ENCODE measurements at places on chromosomes 12 and 14. TPM values are rescaled to one million over a fixed set of nuclear protein-coding genes. Genes with fewer than 3 reads are reported as not detected.

TAS2R9 gene
- total RNA-seq, result not detected

GRCh38 chr14:66295386-66295785, 190.8 kb upstream of the CCDC196 start:
- no peak for DNase-seq

GRCh38 chr12:131229426-131230339, 276.0 kb downstream of the ADGRD1 start:
- DNase-seq, result peak; percentile 15

DNA sequence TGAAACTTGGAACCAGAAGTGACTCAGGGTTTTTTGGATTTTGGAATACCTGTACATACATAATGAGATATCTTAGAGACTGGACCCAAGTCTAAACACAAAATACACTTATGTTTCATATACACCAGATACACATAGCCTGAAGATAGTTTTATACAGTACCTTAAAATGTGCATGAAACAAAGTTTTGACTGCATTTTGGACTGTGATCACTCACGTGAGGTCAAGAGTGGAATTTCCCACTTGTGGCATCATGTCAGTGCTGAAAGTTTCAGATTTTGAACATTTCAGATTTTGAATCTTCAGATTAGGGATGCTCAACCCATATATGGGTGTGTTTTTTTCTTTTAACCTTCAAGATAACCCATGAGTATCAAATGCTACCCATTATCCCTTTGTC, 6.6 kb downstream of the SBNO1 start:
- no peak for DNase-seq

DNA sequence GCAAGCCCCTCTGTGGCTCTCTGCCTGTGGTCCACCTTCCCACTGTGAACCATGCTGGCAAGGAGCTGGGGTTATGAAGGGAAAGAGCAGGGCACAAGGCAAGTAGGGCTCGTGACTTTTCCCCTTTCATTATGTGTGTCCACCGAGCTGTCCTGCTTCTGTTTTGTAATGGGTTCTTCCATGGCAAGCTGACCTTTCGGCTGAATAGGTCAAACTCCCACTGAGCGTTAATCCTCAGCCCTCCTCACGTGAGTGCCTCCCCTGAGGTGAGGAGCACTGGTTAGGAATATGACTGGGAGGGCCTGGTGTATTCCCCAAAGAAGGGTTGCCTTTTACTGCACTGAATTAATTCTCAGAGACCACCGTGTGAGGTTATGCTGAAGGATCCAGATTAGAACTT, 424.3 kb downstream of the NPAS3 start:
- no peak for DNase-seq

SMCO2 gene
- total RNA-seq, result not detected

GRCh38 chr12:176321-177181, 37.4 kb downstream of the SLC6A12 start:
- DNase-seq, result peak; percentile 62

DNA sequence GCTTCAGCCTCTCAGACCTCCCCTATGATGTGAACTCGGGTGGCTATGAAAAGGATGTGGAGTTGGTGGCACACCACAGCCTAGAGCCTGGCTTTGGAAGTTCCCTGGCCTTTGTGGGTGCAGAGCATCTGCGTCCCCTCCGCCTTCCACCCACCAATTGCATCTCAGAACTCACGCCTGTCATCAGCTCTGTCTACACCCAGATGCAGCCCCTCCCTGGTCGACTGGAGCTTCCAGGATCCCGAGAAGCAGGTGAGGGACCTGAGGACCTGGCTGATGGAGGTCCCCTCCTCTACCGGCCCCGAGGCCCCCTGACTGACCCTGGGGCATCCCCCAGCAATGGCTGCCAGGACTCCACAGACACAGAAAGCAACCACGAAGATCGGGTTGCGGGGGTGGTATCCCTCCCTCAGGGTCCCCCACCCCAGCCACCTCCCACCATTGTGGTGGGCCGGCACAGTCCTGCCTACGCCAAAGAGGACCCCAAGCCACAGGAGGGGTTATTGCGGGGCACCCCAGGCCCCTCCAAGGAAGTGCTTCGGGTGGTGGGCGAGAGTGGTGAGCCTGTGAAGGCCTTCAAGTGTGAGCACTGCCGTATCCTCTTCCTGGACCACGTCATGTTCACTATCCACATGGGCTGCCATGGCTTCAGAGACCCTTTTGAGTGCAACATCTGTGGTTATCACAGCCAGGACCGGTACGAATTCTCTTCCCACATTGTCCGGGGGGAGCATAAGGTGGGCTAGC, 7.0 kb upstream of the RPS26 start:
- no peak for DNase-seq

GRCh38 chr12:90393089-90393488, 561.9 kb downstream of the CCER1 start:
- DNase-seq, result no peak

DNA sequence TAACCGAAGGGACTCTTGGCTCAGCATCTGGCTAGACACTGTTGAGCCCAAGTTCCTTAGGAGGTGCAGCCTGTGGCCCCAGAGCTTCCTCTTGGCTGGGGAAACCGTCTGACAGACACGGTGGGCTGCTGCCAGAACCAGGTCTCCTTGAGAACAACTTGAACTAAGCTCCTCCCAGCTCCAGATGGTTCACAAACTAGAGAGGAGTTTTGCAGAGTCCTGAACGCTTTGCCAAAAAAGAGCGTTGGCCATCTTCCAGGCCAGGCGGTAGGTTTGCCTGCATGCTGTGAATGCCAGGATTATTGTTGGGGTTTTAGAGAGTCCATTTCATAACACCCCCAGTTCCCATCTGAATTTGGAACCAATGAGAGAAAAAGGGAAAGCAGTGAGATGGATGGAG, 399.8 kb downstream of the RGS6 start:
- DNase-seq, result no peak

HIP1R gene
- 115 TPM for total RNA-seq

- no peak for DNase-seq
These were observed 110.3 kb downstream of the GCH1 start for GRCh38 chr14:54792288-54792687.

- DNase-seq, result no peak
These were observed 34.6 kb downstream of the LMNTD1 start for GRCh38 chr12:25518512-25518911.

DNA sequence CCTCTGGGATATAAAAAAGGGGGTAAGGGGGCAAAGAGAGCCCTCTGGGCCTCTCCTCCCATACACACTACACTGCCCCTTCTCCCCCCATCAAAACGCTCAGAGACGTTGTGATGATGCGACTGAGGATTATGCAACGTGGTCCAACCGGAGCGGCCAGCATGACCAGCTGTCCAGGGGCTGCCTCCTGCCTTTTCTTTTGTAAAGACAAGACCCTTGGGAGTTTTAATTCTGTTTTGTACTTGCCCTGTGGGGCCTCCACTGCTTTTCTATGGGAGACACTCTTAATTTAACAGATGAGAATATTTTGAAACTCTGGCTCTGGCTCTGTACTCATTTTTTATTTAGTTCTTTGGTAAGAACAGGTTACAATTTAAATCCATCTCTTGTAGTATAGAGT, 7.2 kb downstream of the MBD6 start:
- no peak for DNase-seq

EIF5 gene
- total RNA-seq, result 265 TPM

DNA sequence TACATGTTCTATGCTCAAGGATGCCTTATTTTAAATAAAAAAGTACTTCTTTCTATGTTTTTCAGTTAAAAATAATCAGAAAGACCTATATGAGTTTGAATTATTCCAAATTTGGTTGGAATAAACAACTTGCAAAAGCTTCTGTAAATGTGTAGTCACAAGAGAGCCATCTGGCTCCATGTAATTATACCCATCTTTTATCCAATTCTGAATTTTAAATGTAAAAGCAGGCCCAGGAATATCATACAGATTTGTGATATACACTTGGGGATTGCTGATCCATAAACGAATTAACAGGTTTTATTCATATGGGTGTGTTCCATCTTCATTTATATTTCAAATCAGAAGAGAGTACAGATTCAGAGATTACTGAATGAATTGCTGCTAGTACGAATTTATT, 329.2 kb upstream of the LRFN5 start:
- DNase-seq, result no peak

DNA sequence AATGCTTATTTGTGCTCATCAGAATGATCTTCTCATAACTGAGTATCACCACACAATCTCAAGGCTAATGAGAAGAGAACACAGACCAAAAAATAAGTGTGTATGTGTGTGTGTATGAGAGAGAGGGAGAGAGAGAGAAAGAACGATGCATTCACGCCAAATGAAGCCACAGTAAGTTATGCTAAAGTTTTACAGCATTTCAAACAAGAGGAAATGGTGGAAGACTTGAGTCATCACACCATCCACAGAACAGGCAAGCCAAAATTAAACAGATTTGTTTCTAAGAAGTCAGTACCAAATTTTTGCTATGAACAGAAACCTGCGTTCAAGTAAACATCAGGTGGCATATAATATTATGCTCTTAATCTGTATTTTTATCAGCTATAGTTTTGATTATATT, 141.2 kb downstream of the MED13L start:
- DNase-seq, result no peak

WSCD2 gene
- 0.26 TPM for total RNA-seq

- no peak for DNase-seq
These were observed 28.3 kb downstream of the NGB start for GRCh38 chr14:77242752-77243151.

GRCh38 chr14:86799244-86799647, 1193.7 kb downstream of the GALC start:
- peak; percentile 68 for DNase-seq

DNA sequence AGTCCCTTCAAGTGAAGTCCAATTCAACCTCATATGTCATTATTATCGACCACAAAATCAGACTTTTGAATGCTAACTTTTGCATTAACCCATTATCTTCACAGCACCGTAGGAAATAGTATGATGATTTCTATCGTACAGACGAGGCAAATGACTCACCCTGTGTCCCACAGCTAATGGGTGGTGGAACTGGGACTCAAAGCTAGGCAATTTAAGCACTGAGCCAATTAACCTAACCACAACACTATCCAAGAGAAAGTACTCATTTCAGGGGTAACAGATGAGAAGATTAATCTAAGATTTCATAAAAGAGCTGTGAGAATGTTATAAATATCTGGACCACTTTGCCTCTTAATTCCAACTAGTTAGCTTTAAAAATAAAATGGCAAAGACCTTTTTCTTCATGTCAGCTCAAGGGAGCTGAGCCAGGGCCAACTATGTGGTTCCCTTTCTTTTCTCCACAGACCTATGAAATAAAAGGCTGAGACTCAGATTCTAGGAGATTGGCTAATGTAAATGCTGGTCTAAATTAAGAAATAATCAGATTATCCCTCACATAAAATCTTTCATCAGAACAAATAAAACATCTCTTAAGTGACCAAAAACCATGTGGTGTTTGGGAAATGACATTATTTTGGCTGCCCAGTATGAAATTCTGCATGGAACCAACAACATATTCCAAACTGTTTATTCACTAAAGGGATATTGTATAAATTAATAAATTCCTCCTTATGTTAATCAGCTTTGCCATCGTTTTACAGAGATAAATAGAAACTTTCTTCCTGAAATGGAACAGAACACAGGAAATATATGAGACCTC, 4.9 kb downstream of the PTGER2 start:
- no peak for DNase-seq

GRCh38 chr14:94685166-94685581, 73.0 kb downstream of the SERPINA3 start:
- DNase-seq, result no peak

- no peak for DNase-seq
These were observed 172.2 kb upstream of the ATP2B1 start for GRCh38 chr12:89880690-89881350.

- no peak for DNase-seq
These were observed 44.8 kb downstream of the CCDC91 start for GRCh38 chr12:28235015-28235414.

- no peak for DNase-seq
These were observed 3.7 kb upstream of the TM9SF1 start for GRCh38 chr14:24198814-24199524.

- no peak for DNase-seq
These were observed 50.0 kb downstream of the SH2B3 start for GRCh38 chr12:111455448-111456320.

PLD4 gene
- total RNA-seq, result 16.7 TPM

KRT83 gene
- not detected for total RNA-seq

SMOC1 gene
- total RNA-seq, result 3.1 TPM

GMFB gene
- total RNA-seq, result 27.9 TPM

DNA sequence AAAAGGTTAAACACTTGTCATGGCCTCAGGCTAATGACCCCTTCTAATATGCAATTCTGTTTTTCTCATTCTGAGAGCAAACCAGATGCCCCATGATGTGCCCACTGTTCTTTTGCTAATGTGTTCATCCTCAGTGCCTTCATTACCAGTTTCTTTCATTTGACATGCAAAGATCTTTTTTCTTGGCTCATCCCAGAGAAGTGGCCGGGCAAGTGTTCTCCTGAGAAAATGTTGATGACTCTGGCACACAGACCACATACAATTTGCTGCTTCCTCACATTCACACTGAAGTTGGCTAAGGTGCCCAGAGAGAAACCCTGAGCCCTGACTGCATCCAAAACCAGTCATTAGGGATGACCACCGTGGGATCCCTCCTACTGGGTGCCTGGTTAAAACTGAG, 833.3 kb downstream of the DIO2 start:
- no peak for DNase-seq

DNA sequence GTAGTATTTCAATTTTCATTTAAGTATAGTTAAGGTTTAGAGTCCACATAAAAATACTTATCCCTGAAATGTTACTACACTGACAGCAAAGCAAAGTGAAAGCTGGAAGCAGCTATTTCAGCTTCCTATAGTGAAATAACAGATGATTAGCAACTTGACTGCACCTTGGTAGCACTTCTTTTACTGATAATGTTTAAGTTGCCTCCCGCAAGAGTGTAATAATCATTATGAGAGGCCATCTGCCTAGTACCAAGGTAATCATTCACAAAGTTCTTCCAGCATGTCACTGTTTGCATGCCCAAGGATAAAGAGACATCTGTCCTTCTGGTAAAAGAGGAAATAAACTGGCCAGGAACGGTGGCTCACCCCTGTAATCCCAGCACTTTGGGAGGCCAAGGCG, 69.8 kb downstream of the LIN7A start:
- DNase-seq, result no peak

GRCh38 chr12:45170456-45171042, 45.3 kb upstream of the ANO6 start:
- DNase-seq, result peak; percentile 85

DNA sequence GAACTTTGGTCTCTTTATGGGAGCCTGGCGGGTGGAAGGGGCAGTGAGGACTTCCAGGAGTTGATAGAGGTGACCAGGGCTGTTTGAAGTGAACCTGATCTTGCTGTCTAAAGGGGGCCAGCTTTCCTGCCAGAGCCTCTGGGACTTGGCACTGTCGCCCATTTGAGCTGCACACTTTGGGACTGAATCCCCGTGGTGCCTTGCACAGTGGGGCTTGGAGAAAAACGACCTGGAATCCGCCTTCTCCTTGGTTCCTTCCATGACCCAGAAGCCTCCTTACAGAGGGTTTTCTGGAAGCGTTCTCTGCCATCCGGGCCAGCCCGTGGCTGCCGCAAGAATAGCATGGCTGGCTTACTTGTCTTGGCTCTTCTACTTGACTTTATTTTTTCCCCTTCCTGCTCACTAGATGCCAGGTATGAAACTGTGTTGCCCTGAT, 2.0 kb downstream of the RFLNA start:
- no peak for DNase-seq

- no peak for DNase-seq
These were observed 23.3 kb downstream of the MDM2 start for GRCh38 chr12:68831272-68831671.

EP400 gene
- 42.5 TPM for total RNA-seq

CLSTN3 gene
- 40.6 TPM for total RNA-seq

All from mucosa of gallbladder (tissue), 1 donor.